ENCODE measurements at places on chromosomes 1 and 21.

DNA sequence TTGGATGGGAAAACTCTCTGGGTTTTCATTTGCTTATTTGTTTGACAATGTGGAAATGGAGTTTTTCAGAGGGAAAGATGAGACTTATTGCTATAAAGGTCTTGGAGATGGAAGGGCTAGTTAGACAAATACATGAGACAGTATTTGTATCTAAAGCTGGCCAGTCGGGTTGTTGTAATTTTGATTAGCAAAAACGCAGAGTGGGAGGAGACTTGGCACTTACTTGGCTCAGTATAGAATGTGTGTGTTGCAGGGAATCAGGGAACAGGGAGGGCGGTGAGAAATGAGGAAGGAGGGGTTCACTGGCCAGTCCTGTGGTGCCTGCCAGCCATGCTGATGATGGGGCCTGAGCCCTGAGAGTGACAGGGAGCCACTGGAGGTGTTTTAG lies 6.0 kb upstream of the FOXE3 start:
- no peak for DNase-seq

- no peak for DNase-seq
Measured at GRCh38 chr21:35586305-35586704, 474.0 kb downstream of the SETD4 start.

GRCh38 chr21:28548291-28548690 lies 444.4 kb downstream of the LTN1 start:
- no peak for DNase-seq

DNA sequence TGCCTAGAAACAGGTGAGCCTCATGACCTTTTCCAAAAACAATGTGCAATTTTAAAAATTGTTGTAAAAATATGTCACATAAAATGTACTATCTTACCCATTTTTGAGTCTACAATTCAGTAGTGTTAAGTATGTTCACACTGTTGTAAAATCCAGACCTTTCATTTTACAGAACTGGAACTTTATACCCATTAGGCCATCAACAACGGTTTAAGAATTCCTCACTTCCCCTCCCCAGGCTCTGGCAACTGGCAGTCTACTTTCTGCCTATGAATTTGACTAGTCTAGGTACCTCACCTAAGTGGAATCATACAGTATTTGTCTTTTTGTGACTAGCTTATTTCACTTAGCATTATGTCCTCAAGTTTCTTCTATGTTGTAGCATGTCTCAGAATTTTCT lies 8.6 kb downstream of the CTSE start:
- no peak for DNase-seq

GRCh38 chr1:108719656-108720435 lies 7.1 kb downstream of the FNDC7 start:
- DNase-seq, result no peak

GRCh38 chr1:187638733-187639434 lies 810.1 kb downstream of the PLA2G4A start:
- DNase-seq, result no peak

DNA sequence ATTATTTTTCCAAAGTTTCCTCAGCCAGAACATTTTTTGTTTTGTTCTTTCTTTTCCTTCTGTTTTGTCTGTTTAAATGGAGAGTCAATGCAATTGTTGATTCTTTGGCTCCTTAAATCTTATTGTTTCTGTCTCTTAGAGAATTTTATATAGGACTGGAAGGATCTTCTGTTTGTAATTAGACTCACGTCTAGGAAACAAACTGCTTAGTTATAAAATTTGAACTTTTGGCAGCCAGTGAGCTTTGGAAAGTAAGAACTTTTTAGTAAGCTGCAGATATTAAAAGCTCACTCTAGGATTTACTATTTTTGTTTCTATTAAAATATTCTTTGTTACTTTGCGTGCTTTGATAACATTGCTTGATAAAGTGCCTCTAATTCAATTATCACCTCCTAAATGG lies 109.8 kb upstream of the HNRNPU start:
- no peak for DNase-seq

DNA sequence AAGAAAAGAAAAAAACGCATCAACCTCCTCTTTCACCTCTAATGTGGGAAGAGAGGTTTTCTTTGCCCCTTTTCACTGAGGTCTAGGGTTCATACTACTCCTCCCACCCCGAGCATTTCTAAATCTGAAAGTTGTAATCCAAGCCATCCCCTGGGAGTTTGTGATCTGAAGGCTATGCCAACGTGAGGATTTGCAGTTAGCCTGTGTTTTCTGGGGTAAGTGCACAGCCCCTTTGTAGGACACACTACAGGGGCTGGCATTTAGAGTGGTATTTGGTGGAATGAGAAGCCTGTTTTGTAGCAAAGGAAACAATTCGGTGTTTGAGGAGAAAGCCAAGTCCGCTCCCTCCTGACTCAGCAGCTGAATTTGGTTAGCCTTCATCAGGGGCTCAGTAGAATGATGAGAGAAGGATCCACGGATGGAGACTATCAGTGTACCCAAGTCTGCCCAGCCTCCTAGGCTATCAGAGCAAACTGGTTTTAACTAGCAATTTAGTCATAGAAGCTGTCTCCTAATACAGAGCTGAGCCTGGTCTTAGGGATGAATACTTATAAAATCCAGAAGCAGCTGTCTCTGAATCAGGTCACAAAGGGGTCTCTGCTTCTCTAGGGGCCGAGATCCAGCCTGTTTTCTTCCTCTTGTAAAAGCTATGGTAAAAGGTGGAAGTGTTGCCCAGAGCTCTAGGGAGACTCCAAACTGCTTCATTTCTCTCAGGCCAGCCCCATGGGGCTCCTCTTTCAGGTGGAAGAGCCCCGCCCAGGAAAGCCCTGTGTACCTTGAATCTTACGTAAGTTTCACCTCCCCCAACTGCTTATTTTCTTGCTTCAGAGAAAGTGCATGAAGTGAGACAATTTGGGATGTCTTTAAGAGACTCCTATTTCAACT lies 2.1 kb downstream of the PCP4L1 start:
- DNase-seq, result no peak

DNA sequence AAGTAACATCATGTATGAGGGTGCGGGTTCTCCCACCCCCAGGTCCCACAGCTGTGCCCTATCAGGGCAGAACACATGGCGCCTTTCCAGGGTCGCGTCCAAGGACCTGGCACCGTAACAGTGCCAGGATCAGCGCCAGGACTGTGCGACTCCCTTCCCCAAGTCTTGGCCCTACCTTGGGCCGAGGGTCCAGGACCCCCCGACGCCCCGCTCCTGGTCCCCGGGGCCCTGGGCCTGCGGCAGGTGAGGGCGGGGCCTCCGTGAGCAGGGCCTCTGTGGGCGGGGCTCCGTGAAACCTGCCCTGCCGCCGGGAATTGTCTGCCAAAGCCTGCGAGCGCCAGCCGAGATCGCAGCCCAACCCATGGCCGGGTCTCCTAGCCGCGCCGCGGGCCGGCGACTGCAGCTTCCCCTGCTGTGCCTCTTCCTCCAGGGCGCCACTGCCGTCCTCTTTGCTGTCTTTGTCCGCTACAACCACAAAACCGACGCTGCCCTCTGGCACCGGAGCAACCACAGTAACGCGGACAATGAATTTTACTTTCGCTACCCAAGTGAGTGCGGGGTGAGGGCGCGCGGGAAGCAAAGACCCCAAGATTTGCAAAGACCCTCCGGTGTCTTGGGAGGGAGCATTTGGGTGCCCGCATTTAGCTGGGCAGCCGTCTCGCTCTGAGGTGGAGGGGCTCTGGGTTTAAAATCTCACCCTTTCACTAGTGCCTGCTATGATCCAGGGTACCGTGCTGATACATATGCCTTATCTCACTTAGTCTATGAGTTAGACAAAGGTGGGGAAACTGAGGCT lies at the start of gene RHBG:
Gene RHBG (plus strand): TSS at position 323 of the 796 bp plus-strand sequence. CDS start 39 bp downstream, at position 362.
- no peak for DNase-seq

- DNase-seq, result no peak
Measured at GRCh38 chr1:217029281-217030157, 306.3 kb upstream of the ESRRG start.

DNA sequence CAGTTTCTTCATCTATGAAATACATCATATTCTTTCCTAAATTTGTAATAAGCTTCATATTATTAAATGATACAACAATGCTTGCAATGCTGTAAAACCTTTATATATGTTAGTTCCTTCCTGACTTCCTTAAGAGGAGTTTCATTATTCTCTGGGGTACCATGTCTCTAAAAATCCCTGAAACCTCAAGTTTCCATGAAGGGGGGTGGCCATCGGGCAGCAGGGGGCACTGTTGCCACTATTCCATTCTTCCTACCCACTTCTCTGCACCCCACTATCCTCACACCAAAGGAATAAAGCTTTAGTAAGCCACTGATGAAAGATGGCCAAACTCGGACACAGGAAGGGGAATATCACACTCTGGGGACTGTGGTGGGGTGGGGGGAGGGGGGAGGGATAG lies 9.0 kb upstream of the DMRTB1 start:
- no peak for DNase-seq

DNA sequence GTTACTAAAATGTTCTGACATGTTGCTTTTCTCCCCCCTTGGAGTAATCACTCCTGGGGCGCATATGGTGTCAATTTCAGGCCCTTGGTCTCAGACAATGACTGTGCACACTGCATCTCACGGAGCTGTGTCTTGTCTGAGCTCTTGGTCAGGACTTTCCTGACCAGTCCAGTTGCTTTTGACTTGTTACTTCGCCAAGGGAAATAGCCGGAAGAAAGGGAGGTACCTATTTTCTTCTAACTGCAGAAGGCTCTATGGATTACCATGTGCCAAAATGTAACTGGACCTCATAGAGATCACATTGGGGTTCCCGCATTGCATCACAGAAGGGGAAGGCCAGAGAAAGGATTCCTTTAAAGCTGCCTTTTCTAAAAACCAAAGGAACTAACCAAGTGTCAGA lies 68.6 kb downstream of the SPAG17 start:
- DNase-seq, result no peak

DNA sequence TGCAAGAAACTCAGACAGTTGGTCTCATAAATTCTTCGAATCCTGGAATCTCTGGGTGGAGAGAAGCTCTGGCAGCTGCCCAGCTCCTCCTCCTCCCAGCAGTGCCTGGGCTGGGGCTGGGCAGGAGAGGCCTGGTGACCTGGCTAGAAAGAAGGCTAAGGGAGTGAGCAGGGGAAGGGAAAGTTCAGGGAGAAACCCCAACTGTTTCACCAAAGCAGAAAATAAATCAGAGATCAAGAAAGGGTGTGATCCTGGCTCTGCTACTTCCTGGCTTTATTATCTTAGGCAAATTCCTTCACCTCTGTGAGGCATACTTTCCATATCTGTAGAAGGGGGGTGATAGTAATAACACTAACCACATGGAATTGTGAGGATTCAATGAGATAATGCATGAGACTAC lies 8.8 kb upstream of the COL16A1 start:
- DNase-seq, result no peak

DNA sequence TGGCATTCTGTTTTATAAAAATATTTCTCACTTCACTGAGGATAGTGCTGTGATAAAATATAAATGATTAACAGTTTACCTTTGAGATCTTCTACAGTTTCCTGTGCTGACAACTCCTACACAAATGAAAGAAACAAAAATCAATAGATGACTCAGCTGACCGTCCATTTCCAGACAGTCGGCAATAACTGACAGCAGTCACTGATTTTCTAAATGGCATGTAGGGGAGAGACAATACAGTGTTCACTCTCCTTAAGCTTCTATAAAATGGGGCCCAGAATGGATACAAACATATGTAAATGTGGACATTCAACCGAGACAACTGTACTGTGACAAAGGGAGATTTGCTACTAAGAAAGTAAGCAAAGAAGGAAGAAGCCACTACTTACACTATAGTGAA lies 34.3 kb downstream of the PCNX2 start:
- DNase-seq, result no peak

GRCh38 chr1:63569640-63570316 lies 23.4 kb upstream of the PGM1 start:
- DNase-seq, result no peak

DNA sequence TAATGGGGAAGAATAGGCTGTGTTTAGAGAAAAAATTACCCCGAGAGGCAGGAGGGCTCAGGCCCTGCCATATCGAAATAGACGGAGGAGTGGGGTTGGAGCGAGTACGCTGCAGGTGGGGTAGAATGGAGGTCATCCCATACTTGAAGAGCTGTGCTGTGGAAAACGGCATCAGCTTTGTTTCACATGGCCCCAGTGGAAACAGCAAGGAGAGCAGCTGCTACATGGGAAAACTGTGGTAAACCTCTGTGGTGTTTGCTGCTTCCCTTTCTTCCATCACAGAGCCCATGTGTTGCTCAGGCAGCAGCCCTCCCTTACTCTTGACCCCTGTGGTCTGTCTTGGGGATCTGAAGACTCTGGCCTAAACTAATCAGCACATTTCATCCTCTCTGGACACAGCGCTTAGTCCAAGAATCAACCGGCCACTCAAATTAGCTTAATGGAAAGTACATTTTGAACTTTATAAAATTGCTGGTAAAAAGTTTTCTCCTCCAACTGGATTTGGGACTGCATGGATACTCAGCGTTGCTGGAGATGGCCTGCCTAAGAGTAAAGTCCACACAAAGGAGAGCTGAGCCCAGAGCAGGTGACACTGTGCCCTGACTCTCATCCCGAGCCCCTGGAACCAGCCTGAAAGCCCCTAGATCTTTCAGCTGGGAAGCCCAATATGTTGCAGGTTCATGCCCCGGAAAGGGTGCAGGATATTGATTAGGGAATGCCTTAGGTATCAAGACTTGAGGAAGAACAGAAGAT lies 127.1 kb upstream of the GADD45A start:
- no peak for DNase-seq

DNA sequence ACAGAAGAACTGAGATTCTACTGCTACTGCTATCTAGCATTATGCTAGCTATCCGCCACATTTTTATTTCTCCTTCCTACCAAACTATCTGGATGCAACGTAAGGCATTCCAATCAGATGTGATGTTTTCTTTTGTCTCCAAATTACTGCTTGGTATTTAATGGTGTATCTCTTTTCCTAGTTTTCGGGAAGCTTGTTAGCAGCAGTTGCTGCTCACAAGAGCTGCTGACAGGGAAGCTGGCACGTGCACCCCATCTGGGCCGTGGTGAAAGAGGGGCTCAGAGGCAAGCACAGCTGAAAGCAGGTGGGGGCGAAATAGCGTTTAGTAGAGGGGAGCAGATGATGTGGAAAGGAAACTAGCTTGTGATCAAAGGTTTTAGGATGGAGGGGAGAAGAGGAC lies 57.3 kb downstream of the JAK1 start:
- no peak for DNase-seq

DNA sequence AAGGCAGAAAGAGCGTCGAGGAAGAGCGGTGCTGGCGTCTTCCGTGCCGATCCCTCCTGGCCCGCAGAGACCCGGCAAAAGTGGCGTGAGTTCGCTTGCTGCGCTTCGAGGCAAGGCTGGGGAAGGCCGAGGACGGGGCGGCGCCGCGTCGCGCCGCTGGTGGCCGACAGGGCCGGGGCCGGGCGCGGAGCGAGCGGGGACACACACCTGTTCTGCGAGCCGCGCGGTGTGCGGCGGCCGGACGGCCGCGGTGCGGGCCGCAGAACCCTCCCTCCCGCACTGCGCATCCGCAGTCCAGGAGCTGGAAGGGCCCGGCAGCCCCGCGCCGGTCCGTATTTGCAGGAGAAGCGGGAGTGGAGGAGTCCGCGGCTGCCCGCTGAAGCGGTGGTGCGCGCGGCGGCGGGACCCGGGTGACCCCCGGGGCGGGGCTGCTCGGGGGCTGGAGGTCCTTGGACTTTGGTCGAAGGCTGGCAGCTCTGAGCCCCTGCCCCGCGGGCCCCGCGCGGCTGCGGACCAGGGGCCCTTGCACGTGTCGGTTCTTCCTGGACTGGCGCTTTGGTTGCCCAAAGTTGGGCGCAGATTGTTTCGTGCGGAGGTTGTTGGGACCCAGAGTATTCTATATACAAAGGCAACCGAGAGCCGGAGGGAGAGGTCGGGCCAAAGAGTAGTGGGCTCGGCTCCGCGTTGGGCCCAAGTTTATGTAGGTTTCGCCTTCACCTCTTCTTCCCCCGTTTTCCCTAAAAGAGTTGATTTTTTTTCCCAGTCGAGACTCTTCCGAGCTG lies 2.6 kb downstream of the RNF220 start:
- no peak for DNase-seq
